Eye (tissue), 1 donor: ENCODE measurements at places on chromosomes 3 and 15.

DNA sequence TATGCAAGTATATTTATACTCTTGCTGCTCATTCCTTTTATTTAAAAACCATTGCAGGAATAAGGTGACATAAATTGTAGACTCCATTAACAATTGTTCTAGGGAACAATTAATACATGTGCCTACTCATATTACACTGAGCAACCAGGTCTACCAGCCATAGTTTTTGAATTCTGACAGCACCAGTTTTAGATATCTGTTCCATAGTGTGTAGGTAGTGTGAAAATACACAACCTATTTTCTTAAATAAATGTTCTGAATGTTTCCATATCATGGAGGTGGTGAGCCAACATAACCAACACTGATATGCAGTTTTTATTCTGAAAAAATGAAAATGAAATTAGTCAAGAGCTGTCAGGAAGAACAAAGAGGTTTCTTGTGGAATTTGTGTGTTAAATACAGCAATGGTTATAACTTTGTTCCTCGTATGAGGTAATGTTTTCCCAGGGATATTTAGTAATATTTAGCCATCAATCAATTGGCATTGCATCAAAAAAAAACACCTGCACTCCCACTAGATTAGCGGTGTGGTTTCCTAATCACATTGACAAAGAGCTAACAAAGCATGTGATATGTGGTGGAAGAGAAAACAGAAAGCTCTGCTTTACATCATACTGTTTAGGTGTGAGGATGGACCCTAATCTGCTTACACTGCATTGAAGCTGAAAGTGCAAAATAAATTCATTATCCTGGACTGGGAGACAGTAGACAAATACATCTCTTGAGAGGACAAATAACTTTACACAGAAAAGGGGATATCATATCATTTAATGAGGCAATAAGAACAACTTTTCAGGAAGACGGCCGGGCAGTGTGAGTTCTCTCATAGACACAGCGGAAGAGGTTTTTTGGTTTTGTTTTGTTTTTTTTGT lies 369.5 kb upstream of the THBS1 start:
- no peak for DNase-seq

- DNase-seq: no peak
Measured at GRCh38 chr3:100603469-100603868, 5.9 kb upstream of the ADGRG7 start.

DNA sequence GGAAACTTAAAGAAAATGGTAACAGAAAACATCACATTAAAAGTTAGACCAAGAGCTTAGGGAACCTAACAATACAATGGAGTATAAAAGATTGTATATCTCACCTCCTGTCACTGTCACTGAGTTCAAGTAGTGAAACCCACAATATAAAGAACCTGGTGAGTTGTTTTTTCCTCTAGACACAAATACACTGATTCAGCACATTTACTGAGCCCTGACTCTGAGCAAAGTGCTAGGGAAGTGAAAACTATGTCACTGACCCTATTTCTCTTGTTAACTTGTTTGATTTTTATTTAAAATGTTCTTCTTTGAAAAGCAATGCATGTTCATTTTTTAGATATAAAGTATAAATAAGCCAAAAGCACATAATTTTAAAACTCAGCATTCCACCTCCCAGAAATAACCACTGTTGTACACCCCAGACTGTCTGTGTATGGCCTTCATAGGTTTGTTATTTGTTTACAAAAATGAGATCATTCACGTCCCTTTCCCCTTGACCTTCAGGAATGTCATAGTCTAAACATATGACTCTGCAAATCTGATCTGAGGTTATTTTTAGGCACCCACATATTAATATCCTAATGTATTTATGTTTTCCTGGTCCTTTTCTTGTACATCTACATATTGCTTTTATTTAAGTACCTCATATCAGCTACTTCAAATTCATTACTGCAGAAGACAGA lies 69.2 kb upstream of the CSTA start:
- no peak for DNase-seq

- no peak for DNase-seq
Measured at GRCh38 chr3:155738580-155739076, 6.2 kb downstream of the PLCH1 start.

GRCh38 chr15:62992302-62992701 lies 50.2 kb upstream of the TPM1 start:
- no peak for DNase-seq

GRCh38 chr3:56811546-56812202 lies 9.9 kb upstream of the ARHGEF3 start:
- DNase-seq: no peak

DNA sequence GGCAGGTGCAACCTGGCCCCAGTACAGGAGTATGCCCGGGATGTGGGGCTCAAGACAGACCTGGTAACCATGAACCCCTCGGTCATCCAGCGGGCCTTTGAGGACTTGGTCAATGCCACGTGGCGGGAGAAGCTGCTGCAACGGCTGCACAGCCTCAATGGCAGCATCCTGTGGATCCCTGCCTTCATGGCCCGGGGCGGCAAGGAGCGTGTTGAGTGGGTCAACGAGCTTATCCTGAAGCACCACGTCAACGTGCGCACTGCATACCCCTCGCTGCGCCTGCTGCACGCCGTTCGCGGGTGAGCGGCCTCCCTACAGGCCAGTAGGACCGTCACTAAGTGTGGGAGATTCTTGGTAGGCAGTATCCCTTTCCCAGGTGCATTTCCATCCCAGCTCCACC lies 51.0 kb downstream of the ST8SIA2 start:
- DNase-seq: no peak

DNA sequence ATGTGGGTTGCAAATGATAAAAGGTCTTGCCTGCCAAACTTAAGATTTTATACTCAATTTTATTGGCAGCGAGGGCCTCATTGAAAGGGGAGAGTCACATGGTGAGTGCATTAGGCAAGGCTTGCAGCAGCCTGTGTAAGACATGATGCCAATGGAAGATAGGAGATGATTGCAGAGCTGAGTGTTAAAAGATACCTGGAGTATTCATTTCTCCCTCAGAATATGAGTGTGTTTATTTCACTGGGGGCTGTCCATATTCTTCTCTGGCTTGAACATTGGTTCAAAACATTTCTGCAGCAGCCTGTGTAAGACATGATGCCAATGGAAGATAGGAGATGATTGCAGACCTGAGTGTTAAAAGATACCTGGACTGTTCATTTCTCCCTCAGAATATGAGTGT lies 165.2 kb upstream of the NUDT16 start:
- DNase-seq: no peak

DNA sequence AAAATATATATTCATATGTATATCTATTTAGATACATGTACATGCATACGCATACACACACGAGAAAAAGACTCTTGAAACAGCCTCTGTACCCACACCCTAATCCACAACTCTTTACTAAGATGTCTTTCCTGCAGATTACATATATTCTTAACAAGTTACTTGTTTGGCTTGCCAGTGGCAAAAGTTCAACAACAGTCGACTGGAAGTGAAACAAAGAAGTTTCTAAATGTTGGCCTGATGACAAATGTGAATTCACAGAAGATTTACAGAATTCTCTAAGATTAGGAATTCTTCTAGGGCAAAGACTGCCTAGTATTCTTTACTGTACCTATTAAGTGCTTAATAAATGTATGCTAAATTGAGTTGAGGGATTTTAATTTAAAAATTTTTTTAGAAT lies 116.8 kb downstream of the CDIN1 start:
- DNase-seq: no peak

DNA sequence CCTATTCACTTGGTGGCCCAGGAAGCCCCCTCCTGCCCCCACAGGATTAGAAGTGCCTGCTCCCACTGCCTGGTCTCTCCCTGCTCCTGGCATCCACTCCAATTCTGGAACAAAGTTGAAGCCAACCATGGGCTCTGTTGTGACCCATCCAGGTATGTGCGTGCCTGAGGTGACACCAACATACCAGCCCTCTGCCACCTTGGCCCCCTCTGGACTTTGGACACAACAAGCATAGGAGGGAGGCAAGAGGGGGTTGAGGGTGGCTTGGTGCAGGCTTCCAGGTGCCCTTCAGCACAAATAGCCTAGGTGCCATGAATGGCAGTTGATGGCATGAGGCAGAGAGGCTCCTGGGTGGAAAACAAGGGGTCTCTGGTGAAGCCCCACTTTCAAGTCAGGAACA lies 600.9 kb downstream of the SI start:
- no peak for DNase-seq

DNA sequence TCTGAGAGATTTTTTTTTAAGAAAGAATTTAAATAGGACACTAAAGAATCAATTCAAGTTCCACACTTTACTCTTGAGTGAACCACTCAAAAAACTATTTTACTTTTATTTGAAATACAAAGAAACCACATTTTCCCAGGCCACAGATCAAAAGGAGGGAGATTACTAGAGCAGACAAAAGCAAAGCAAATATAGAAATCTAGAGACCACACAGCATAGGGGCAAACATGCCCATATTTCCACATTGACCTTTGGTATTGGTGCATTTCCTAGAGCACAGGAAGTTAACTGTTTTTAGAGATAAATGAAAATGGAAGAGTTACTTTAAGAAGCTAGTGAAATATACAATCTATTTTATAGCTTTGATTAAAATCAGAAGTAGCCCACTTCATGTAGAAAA lies 27.5 kb upstream of the ZCWPW2 start:
- DNase-seq: no peak

DNA sequence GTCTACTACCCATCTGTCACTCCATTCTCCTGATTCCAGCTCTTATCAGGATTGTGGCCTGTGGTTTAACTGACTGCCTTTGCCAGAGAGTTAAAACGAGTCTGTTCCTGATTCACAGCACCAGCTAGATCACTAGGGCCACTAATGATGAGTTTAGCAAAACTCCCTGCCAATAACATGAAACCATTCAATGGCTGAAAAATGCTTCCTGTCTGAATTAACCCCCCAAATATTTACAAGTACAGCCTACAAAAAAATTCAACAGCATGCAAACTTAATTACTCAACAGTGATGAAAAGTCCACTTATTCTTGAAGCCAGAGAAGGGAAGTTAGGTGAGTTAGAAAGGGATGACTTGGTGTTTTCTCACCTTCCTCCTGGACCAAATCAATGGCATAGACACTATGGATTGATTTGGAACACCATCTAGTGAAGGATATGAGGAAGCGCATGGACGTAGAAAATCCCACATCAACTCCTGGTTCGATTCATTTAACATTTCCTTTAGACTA lies 141.4 kb downstream of the TGFBR2 start:
- no peak for DNase-seq

GRCh38 chr3:12395349-12396012 lies 88.8 kb upstream of the TSEN2 start:
- DNase-seq: no peak

DNA sequence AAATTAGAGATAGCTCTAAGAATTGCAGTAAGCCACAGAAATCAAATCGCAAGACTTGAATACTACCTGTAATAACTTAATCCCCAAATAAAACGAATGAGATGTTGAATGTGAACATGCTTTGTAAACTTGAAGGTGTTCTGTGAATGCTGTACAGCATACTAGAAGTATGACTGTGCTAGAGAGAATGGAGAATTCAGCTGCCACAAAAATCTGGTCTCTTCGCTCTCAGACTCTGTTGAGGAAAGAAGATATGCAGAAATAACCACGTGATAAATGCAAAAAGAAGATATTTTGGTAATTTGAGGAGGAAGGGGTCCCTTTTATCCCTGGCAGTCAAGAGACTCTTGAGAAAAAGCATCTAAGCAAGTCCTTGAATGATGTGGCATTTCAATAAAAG lies 37.3 kb downstream of the ZBTB38 start:
- DNase-seq: no peak

GRCh38 chr15:90266485-90266884 lies 1.0 kb downstream of the NGRN start:
- DNase-seq: no peak

- DNase-seq: no peak
Measured at GRCh38 chr15:98526094-98526493, 122.2 kb upstream of the IGF1R start.

- DNase-seq: no peak
Measured at GRCh38 chr3:152823781-152824180, 11.2 kb upstream of the P2RY1 start.

DNA sequence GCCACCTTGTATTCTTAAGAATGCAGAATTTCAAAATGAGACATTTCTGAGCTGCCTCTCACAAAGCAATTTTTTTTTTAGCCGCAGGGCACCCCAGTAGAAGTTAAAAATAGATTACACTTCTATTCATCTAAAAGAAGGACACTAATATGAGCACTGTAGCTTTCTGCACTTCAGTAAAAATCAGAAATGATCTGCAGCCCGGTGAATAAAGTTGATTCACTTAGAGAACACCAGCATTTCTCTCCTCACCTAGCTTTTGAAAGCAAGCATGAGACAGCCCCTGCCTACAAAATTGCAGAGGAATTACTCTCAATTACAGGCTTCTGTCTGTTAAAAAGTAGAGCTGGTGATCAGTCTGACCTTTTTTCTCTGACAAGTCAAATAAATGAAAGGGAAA lies 1062.4 kb downstream of the FHIT start:
- DNase-seq: no peak

DNA sequence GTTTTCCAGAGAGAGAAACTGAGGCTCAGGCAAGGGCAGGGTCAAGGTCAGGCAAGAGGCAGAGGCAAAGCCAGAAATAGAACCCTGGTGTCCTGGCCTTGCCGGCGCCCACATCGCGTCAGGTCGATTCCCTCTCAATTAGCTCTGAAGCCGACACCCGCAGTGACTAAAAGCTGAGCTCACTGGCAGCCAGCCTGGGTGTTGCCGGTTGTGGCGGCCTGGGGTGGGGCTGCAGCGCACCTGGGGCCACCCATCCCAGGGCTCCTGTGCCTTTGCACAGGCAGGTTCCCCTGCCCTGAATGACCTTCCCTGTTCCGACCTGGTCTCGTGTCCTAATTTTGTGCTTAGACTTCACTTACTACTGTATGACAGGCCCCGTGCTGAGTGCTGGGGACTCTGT lies 6.2 kb downstream of the SEMA3F start:
- no peak for DNase-seq

DNA sequence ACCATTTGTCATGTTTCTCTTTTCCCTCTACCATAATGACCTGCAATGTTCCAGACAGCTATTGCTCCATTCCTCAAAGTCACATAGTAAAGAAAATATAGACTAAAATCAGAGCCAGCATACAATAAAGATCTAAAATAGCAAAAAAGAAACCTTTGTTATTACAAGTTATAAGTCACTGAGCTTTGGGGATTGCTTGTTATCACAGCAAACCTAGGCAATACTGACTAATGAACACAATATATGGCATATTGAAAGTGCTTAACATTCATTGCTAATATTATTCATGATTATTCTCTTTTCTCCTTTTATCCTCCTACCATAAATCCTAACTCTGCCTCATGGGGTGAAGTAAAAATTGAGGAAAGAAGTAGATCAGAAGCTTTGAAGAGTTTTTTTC lies 27.4 kb upstream of the TIPARP start:
- no peak for DNase-seq

- no peak for DNase-seq
Measured at GRCh38 chr3:50259432-50260026, 9.4 kb upstream of the SEMA3B start.

GRCh38 chr3:196227629-196228493 lies 11.5 kb downstream of the SLC51A start:
- DNase-seq: no peak
